Fibroblast of skin of left biceps (primary cell): ENCODE measurements at places on chromosomes 1 and 21.

DNA sequence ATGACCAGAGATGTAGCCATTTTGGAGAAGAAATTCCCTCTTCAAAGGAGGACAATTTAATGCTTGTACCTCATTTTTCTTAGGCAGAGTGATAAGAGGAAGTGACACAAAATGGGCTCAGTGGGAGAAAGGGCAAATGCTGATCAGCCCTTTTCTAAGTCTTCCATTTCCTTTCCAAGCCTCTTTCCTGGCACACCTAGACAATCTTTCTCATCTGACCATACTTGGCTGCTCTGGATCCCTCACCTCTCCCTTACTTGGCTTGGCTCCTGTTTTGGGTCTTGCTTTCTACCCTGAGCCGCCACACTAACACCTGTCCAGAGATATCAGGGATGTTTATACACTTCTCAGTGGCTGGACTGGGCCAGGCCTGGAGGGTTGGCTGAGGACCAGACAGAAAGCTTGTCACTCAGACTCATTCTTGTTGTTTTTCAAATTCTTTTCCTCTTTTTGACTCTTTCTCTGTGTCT is 13.1 kb downstream of the TXNIP start:
- no peak for DNase-seq

DNA sequence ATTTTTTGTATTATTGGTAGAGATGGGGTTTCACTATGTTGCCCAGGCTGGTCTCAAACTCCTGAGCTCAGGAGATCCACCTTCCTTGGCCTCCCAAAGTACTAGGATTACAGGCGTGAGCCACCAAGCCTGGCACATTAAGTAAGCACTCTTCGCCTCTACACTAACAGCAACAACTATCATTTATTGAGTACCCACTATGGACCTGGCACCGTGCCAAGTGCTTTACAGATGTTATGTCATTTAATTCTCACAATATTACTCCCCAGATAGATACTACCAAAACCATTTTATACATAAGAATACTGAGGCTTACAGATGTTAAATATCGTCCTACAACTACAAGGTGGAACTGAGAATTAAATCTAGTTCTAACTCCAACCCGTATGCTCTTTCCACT is 50.1 kb downstream of the TUT4 start:
- DNase-seq = no peak

GRCh38 chr1:154593390-154593789 is 14.6 kb downstream of the ADAR start:
- no peak for DNase-seq

DNA sequence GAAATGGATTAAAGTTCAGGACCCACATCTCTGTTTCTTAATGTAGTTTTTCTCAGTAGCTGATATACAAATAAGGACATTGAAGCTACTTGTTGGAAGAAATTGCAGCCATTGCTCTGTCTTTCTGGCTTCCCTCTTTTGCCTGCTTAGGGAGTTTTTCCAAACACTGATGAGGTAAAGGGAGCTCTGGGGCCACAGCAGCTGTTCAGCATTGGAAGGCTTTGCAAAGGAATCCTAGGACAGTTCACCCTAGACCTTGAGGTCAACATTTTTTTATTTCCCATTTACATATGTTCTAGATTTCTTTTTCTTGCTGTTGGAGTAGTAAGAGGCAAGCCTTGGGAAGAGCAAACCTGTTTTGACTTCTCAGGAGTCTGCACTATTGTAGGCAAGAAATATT is 126.9 kb upstream of the PLPPR5 start:
- no peak for DNase-seq

GRCh38 chr1:5670590-5671350 is 321.5 kb downstream of the NPHP4 start:
- DNase-seq = no peak

GRCh38 chr1:25743164-25744139 is 56.5 kb upstream of the SELENON start:
- DNase-seq = no peak

DNA sequence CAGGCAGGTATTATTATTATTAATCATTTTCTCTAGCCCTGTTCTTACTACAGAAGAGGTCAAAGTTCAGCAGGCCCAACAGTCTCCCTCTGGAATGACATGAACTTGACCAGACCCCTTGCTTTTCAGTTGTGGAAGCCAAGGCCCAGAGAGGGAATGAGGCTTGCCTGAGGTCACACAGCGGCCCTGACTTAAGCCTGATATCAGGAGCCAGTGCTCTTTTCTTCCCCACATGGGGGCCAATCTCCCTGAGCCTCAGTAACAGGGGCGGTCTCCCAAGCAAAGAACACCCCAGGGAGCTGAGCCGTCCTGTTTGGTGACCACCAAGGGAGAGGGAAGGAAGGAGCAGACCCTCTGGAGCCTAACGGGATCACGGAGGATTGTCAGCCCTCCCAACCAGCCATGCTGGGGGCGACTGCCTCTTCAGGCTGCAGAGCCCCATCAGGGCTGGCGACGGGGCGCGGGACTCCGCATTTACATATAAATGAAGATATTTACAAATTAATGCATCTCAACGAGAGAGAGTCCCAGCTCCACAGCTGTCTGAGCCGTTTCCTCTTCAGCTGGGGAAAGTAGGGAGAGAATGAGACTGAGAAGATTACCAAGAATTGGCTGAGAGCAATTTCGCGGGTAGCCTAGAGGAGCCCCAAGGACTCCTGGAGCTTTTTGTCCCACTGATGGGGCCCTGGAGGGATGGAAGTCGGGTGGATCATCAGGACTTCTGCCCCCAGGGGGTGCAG is 186.1 kb upstream of the KLHDC7A start:
- no peak for DNase-seq

- no peak for DNase-seq
These were observed 230.8 kb downstream of the KCTD3 start for GRCh38 chr1:215797859-215798258.

DNA sequence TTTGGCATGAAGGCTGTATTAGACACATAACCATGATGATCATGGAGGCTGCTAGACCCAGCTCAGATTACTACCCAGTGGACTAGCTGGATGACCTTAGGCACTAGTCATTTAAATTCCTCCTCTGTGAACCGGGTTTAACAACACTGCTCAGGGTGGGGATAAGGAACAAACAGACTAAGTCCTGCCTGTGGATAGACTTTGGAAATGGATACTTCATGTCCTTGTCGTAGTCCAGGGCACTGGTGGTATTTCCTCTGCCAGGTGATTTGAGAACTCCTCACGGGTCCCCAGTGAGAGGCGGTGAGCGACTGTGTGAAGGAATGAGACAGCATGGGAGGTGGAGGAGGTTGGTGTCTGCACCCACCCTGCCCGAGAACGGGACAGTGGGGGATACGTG is 72.9 kb upstream of the SELENON start:
- DNase-seq = no peak
